LoVo (cell line): ENCODE measurements at places on chromosomes 13 and 19.
A peak's percentile ranks its signal among the peaks of the same experiment; 100 is the strongest.

DNA sequence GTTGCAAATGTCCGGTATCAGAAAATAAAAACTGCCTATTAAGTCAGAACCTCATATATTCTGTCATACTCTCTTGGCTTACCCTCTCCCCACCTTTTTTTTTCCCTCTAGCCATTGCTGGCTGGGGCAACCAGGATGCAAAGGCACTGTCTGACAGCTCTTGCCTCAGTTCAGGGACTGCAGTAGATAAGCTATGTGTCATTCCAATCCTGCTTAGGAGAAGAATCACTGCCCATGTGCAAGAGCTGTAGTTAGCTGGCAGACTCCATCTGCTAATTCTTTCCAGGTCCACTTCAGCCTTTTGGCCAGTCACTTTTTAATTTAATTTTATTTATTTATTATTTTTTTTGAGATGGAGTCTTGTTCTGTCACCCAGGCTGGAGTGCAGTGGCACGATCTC is 895.6 kb upstream of the SLC10A2 start:
- no peak for DNase-seq

- DNase-seq: no peak
Measured at GRCh38 chr19:5443723-5444122, 11.5 kb upstream of the ZNRF4 start.

- DNase-seq: no peak
Measured at GRCh38 chr13:24270639-24271141, 38.7 kb upstream of the C1QTNF9 start.

DNA sequence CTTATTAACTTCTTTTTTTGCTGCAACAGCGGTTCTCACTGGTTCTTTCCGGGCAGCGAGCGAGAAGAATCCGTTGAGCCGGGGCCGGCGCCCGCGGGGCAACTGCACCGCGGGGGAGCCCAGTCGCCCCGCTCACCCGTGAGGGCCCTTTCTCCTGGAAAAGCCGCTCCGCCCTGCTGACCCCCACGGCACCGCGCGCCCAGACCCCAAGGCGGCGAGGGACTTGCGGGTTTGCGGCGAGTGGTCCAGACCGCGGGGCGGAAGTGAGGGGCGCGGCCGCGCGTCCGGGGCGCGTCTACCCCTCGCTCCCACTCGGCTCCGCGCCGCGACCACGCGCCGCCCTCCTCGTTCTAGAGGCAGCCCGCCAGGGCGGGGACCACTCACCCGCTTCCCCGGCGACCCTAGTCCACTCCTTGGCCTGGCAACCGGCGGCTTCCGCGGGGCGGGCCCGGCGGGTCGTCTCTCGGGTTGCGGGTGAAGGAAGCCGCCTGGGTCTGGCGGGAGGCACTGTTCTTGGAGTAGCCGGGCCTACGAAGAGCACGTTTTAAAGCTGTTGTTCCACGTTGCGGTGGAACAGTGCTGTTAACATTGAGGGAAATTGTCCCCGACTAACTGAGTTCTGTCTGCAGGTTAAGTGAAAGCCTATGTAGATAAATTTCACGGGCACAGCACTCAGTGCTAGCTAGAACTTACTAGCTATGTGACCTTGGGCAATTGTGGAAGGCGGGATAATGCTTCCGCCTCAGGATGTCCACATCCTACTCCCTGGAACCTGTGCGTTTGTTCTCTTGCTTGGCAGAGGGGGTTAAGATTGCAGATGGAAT is at the start of gene NEK3:
NEK3 (minus strand) TSS at position 439 of the 824 bp plus-strand sequence. CDS start 3,406 bp downstream, outside the sequence.
- peak; percentile 47 for DNase-seq

DNA sequence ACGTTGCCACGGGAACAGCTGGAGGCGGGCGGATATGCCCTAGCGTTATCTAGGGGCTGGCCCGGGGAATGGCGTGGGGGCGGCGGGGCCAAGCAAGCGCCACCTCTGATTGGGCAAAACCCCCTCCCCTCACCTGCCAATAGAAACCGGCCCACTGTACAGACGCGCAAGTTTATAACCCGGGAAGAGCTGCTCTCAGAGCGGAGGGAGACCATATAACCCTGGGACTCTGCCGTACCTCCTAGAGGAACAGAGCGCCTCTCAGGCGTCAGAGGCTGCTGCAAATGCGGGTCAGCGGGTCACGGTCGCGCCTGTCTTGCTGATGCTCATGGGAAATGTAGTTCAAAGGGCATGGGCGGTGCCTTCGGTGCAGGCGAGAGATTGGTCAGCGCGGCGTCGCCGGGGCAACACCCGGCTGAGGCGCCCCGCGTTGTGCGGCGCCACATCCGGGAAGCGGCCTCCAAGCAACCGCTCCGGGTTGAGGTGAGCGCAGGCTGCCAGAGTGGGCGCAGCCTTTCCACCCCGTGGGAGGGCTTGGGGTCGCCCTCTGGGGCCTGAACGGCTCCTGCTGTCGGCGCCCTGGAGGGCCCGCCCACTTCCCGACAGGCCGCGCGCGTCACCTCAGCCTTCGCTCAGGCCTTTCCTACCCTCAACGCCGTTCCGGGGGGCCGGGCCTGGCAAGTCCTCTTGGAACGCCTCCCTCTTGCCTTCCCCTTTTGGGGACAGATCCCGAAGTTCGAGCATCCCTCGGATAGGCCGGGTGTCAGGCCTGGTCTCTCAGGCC is at the start of gene ZNF446:
ZNF446 (plus strand) TSS at position 639 of the 784 bp plus-strand sequence. CDS start 867 bp downstream, outside the sequence.
- DNase-seq: peak; percentile 96

GRCh38 chr13:47407808-47408207 is 511.0 kb upstream of the HTR2A start:
- DNase-seq: no peak

- DNase-seq: no peak
Measured at GRCh38 chr13:107028751-107029150, 460.8 kb upstream of the ARGLU1 start.

DNA sequence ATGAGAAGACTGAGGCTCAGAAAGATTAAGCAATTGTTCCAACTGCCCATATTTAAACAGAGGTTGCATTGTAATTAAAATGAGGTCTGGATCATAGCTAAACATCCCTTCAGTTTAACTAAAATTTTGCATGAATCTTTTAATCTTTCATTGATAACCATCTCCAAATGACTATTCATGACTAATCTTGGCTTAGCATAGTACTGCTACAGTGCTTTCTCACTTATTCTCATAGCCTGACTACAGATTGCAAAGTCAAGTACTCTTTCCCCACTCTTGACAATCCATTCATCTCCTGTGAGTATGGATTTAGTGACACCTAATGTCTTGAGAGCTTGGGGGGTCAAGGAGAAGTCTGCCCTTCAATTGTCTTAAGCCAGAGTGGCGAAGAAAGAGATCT is 258.4 kb downstream of the RFC3 start:
- no peak for DNase-seq

GRCh38 chr19:6035026-6035425 is 57.1 kb upstream of the RANBP3 start:
- no peak for DNase-seq

DNA sequence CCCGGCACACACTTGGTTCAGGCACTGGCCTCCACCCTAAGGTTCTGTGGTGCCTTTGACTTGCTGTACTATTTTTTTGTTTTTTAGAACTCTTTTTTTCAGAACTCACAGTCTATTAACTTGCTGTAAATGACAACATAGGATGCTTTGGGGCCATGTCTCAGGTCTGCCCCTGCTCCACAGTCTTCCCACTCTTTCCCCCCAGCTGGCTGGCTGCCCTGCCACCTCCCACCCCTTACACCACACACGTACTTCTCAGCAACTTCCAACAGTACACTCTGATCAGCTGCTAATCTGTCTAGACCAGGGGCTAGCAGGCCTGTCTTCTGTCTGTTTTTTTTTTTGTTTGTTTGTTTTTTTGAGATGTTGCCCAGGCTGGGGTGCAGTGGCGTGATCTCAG is 8.1 kb downstream of the C19orf44 start:
- no peak for DNase-seq

DNA sequence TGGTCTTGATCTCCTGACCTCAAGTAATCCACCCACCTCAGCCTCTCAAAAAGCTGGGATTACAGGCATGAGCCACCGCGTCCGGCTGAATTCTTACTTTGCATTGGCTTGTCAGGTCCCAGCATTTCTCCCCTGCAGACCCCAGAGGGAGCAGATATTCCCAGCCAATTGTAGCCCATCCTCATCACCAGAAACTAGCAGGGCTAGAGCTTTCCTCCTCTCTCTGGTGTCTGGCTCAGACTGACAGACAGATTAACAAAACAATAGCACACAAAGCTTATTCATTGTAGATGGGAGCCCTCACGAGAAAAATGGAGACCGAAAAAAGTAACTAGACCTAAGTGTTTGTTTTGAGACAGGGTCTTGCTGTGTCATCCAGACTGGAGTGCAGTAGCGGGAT is 7.5 kb upstream of the MPV17L2 start:
- DNase-seq: no peak

DNA sequence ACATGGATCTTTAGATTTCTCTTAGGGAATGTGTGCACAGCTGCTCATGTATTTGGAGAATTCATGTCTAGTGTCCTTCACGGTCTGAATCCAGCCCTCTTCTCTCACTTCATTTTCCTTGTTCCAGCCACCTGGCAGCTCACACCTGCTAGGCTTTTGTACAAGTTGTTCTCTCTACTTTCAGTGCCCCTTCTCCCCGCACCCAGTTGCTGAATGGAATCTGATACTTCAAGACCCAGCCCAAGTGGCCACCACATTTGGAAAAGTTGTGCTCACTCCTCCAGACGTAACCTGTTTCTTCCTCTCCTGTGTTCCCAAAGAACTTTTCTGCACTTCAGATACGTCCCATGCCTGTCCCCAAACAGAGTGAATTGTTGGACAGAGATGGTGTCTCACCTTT is 235.6 kb downstream of the SHISA2 start:
- DNase-seq: no peak

DNA sequence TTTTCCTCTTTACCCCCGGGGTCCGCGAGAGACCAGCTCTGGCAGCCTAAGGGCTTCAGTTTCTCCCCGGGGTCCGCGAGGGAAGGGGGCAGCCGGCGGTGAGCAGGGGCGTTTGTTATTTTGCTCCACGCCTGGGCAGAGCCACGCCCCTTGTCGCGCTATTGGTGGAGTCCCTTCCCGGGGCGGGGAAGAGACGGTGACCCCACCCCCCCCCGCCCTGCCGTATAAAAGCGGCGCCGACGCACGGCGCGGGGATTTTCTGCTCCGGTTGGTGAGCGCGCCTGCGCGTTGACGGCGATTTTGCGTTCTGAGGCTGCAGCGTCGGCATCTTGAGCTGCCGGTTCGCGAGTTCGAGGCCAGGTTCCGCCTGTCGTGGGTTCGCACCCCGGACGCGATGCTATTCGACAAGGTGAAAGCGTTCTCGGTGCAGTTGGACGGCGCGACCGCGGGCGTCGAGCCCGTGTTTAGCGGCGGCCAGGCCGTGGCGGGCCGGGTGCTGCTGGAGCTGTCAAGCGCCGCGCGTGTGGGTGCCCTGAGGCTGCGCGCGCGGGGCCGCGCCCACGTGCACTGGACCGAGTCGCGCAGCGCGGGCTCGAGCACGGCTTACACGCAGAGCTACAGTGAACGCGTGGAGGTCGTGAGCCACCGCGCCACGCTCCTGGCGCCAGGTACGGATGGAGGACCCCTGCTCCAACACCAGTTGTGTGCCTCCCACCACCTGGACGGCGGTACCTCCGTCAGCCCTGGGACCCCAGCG is at the start of gene ARRDC2:
ARRDC2 (plus strand) TSS at position 254 of the 757 bp plus-strand sequence; CDS start at position 395, 141 bp downstream.
- no peak for DNase-seq

- no peak for DNase-seq
Measured at GRCh38 chr13:46751811-46752635, 44.9 kb downstream of the ESD start.
